ENCODE measurements at places on chromosomes 2 and 18.

DNA sequence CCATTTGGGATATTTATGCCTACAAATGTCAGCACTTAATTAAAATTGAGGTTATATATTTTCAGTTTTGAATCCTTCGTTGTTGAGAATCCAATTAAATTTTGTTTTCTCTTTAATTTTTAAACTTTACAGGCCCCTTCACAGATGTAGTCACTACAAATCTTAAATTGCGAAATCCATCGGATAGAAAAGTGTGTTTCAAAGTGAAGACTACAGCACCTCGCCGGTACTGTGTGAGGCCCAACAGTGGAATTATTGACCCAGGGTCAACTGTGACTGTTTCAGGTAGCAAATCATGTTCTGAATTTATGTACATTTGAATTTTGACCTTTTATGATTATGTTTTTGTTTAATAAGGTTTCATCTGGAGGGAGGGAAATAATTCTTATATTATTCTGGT is 17.9 kb downstream of the VAPA start:
- DNase-seq: no peak

- DNase-seq: no peak
Measured at GRCh38 chr2:2836343-2837070, 505.4 kb upstream of the MYT1L start.

DNA sequence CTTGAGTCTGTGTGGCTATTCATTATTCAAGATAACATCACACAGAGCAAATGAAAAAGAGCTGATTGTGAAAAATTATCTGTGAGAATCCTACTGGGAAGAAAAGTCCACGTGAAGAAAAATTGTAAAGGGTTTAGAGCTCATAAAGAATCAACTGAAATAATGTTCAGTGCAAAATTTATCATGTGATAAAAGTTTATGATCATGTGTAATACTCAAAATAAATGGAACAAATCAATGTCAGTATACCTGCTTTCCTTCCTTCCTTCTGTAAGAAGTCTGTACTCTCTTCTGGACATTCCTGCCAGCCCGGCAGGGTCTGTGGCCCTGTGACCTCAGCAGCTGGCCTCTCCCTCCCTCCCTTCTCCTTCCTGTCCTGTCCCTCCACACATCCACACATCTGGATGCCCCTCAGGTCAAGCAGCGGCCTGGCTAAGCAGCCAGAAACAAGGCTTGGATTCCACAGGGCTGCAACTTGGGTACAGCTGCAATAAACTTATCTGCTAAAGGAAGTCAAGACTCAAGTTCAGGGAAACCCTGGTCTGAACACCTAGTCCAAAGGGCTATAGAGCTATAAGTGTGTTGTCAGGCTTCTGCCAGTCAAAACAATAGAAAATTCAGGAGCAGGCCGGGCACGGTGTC is 172.1 kb downstream of the MREG start:
- DNase-seq: no peak

DNA sequence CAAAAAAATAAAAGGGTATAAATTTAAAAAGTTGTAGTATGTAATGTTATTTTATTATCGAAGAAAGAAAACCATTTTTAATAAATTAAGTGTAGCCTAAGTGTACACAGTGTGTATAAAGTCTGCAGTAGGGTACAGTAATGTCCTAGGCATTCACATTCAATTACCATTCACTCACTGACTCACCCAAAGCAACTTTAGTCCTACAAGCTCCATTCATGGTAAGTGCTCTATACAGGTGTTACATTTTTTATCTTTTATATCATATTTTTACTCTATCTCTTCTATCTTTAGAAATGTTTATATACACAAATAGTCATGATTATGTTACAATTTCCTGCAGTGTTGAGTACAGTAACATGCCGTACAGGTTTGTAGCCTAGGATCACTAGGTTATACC is 59.5 kb downstream of the RABL2A start:
- no peak for DNase-seq

- DNase-seq: no peak
Measured at GRCh38 chr2:226327830-226328229, 471.8 kb downstream of the IRS1 start.

DNA sequence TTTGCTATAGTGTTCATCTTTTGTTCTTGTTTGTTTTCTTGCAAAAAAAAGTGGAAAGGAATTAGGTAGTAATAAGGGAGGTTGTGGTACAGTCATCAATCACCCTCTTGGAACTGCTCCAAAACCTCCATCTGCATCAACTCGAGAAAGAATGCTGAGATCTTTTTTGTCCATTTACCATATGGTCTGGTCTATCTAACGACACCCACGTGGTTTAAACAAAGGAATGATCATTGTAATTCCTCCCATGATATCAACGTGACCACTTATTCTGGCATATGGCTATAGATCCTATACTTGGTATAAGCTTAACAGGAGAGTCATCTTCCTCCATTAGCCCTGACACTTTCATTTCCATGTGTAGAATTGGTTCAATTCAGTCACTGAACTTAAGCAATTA is 1025.3 kb upstream of the NXPH2 start:
- DNase-seq: no peak

DNA sequence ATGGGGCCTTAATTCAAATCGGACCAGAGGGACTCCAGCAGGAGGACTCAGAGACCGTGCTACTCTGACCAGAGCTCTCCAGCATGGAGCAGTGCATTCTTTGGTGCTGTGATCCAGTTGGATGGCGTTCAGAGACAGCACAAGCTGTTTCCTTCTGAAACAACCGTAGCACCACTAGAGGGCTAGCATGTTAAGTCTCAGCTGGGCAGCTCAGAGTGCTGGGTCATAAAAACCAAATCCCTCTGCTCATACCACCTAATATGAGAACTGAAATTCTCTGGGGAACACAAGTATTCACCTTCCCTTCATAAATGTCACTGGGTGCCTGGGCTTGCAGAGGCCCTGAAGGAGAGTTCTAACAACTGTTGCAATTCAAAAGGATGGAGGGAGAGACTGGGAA is 97.7 kb upstream of the TFCP2L1 start:
- no peak for DNase-seq

GRCh38 chr2:172551271-172551670 is 4.6 kb upstream of the PDK1 start:
- no peak for DNase-seq

DNA sequence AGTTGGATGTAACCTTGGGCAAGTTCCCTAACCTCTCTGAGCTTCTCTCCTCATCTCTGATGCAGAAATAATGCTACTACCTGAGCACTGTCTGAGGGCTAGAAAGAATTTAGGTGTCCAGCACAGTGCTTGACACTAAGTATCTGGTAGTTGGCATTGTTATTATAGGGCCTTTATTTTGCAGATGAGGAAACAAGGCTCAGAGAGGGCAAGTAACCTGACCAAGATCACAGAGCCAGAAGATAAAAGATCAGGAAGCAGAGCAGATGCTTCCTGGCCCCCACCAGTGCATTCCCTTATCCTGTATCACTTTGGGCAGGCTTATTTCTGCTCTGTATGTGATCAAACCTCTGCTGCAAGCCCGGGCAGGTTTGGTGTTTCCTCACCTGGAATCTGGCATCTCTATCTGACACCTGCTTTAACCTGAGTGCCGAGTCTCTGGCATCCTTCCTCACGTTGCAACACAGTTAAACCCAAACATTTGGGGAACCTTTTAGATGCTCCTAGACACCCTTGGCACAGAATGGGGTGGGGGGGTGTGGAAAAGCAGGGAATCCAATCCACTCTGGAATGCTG is 69.9 kb downstream of the PLB1 start:
- DNase-seq: no peak

Measured in activated effector memory CD4-positive, alpha-beta T cell treated with Interleukin-2 at 50 U/mL for 16 hours (primary cell).